ENCODE measurements at places on chromosomes 13 and 19.

DNA sequence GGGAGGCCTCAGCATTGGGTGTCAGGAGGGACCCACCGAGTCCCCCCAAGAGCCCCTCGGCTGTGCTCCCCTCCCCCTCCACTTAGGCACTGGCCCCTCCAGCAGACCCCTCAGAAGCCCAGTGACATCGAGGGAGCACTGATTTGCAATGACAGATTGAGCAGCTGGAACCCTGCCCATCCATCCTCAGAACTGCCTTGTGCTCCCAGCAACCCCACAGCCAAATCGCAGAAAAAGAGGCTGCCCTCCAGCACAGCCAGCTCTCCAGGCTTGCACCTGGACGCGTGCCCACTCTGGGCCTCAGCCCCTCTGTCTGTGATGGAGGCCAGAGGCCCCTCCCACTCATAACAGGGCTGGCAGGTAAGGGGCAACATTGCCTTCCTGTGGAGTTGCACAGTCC, 123.2 kb upstream of the VSTM2B start:
- no peak for DNase-seq

GRCh38 chr19:10894911-10895213, 23.5 kb downstream of the CARM1 start:
- DNase-seq, result no peak

GRCh38 chr19:3275583-3276340, 51.3 kb downstream of the CELF5 start:
- peak; percentile 39 for DNase-seq

DNA sequence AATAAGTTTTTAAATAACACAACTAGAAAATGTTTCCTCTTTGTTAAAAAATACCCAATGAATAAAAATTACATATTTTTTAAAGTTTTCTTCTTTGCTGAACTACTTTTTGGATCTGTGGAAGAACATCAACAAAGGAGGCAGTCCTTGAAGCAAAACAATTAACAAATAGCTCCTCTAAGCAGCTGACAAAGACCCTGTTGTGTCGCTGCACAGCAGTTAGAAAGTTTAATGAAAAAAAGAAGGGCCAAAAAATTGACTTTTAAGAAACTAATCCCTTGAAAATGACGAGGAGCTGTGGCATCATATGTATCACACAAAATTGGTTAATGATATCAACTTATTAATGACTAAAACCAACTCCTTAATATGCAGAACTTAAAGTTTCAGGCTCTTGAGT, 72.1 kb downstream of the SLITRK1 start:
- DNase-seq, result no peak

- no peak for DNase-seq
Measured at GRCh38 chr13:39597838-39598237, 5.2 kb downstream of the LHFPL6 start.

DNA sequence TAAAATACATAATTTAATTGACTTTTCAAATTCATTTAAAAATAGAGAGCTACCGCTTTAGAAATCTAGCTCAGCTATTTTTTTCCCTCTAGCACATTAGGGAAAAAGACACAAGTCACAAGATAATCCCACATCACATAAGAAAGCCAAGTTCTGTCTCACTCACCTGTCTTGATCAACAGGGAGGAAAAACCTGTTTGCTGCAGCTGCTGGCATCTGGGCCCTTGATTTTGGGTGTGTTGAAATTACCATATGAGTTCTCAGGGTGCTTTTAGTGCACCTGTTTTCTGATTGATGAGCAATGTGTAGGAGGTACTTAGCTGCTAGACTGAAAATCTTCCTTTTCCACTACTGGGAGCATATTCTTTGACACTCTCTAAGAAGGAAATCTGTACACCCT, 53.8 kb downstream of the ZDHHC20 start:
- DNase-seq, result no peak

GRCh38 chr19:1780272-1780958, 27.1 kb downstream of the ONECUT3 start:
- no peak for DNase-seq

DNA sequence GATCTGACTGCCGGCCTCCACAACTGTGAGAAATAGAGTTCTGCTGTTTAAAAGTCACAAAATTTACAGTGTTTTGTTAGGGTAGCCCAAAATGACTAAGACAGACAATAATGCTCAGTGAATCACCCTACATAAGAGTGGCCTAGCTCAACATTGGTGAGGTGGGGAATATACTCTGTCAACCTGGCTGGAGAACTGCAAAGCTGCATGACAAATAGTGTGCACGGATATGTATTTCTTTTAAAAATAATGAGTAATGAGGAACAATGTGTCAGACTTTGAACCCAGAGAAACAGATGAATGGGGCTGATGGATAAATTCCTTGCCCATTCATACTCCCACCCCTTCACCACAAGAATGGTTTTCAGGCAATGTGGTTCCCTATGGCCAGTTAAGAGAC, 372.4 kb downstream of the SUCLA2 start:
- no peak for DNase-seq

GRCh38 chr19:45512881-45513483, 5.7 kb downstream of the VASP start:
- no peak for DNase-seq

DNA sequence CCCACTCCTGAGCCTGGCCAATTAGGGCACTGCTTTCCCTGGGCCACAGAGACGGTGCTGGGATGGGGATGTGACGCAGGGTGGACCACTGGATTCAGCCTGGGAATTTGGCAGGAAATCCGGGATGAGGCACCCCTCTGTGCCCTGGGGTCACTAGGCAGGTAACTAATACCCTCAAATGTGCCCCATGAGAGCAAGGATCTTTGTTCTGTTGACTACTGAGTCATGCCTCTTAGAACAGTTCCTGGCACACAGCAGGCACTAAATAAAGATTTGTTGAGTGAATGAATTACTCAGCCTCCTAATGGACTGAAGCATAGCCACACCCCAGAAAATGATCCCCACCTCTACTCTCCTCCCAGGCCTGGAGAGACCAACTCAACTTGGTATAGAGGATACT, 15.9 kb downstream of the OPA3 start:
- no peak for DNase-seq

DNA sequence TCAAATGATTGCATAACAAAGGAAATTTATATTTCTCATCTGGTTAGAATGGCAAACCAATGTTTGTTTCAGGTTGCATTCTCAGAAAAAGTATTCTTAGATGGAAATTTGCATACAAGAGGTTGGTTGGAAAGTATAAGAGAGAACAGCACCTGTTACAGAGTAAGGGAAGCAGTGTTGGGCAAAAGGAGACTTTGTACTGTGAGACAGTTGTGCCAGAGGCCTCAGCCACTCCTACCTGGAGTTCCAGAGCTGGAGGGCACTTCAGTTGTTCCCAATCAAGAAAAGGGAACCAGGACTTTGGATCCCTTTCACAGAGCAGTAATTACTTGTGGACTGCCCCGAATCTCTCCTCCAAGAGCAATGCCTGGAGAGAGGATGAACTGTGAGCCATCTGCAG, 81.8 kb downstream of the SPRY2 start:
- no peak for DNase-seq

DNA sequence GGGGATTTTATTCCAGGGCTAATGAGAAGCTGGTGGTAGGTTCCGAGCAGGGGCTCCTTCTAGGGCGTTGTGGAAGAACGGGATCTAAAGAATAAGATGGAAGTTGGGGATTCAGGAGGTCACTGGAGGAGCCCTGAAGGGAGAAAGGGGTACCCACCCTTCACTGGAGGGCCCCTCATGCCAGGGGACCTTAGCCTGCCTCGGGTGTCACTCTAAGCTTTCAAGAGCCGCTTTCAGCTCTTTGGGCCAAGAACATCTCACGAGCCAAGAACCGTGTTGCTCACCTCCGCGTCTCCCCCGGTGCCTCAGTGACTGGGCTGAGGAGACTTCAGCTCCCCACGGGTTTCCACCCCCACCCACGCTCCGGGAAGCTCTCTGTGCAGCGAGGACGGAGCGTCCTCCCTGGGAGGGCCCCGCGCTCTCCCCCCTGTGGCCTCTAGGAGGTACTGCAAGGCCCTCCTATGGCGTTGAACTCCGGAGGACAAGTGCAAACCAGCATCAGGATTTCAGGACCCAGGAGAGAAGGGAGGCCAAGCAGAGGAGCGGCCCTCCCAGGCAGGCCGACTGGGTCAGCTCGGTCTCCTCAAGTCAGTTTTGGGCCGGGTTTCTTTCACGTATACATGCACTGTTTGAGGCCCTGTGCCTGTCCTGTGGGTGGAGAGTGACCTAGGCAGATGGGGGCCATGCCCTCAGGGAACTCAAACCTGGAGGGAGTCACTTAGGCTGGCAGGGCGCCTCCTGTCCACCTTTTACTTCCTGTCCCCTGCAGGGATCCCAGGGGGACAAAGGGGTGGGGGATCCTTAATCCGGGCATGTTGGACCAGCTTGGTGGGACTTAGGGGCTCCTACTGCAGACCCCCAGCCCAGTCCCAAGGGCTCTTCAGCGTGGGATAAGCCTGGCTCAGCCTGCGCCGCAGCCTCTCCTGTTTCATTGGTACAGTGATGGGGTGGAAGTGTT, 5.1 kb upstream of the KRTDAP start:
- DNase-seq, result no peak

GRCh38 chr13:43596924-43597598, 189.7 kb downstream of the ENOX1 start:
- no peak for DNase-seq

DNA sequence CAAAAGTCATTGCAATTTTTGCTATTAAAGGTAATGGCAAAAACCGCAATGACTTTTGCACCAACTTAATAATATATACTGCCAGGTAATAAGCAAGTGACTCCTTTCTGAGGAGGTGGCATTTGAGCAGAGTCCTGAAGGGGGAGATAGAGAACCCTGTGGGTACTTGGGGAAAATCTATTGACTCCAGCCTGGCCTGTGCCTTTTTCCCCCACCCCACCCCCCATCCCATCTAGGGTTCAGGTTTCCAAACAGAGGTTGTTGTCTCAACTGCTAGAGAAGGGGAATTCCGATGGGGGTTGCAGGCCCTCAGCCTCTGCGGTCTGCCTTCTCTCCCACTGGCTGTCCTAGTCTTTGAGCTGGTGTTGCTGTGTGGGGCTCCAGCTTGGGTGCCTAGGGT, 11.5 kb downstream of the S1PR2 start:
- DNase-seq, result no peak

GRCh38 chr13:95235199-95235756, 66.0 kb downstream of the ABCC4 start:
- DNase-seq, result no peak

GRCh38 chr19:53328967-53329366, 4.6 kb upstream of the ZNF845 start:
- no peak for DNase-seq

DNA sequence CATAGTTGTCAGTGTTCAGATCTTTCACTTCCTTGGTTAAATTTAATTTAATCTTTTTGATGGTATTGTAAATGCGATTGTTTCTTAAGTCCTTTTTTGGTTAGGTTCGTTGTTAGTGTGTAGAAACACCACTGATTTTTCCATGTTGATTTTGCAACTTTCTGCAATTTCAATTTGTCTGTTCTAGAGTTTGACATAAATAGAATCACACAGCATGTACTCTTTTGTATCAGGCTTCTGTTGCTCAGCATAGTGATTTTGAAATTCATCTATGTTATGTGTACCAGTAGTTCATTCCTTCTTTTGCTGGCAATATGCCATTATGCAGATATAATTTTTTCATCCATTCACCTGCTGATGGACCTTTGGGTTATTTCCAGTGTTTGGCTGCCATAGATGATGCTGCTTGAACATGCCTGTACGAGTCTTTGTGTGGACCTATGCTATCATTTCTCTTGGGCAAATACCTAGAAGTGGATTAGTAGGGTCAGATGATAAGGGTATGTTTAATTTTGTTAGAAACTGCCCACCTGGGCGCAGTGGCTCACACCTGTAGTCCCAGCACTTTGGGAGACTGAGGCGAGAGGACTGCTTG, 33.1 kb downstream of the BICRA start:
- no peak for DNase-seq

GRCh38 chr13:30431269-30431940, 9.1 kb downstream of the UBE2L5 start:
- DNase-seq, result no peak
